Activated CD8-positive, alpha-beta T cell treated with anti-CD3 and anti-CD28 coated beads for 36 hours (primary cell): ENCODE measurements at places on chromosomes 4 and X. TPM values are rescaled to one million over a fixed set of nuclear protein-coding genes. Genes with fewer than 3 reads are reported as not detected.
A peak's percentile ranks its signal among the peaks of the same experiment; 100 is the strongest.

The IL21 gene
- 0.09 TPM for total RNA-seq

The CSTF2 gene
- 43.5 TPM for total RNA-seq

The BTC gene
- not detected for total RNA-seq

The SULT1B1 gene
- total RNA-seq, result 1.1 TPM

The LONRF3 gene
- 1.7 TPM for total RNA-seq

The AWAT2 gene
- not detected for total RNA-seq

The ASB12 gene
- total RNA-seq, result 0.27 TPM

The WDFY3 gene
- total RNA-seq, result 0.38 TPM

The GABRG1 gene
- total RNA-seq, result not detected

The TIGD2 gene
- 2.3 TPM for total RNA-seq

The DDIT4L gene
- 0.63 TPM for total RNA-seq

- H3K27ac ChIP-seq, result no peak overlapping the region
- no peaks in the 10 kb centered on the region for H3K4me1 ChIP-seq
- DNase-seq, result no peak
- H3K4me3 ChIP-seq, result no peak overlapping the region
These were observed 27.8 kb downstream of the NAA11 start for GRCh38 chr4:79298027-79298426.

DNA sequence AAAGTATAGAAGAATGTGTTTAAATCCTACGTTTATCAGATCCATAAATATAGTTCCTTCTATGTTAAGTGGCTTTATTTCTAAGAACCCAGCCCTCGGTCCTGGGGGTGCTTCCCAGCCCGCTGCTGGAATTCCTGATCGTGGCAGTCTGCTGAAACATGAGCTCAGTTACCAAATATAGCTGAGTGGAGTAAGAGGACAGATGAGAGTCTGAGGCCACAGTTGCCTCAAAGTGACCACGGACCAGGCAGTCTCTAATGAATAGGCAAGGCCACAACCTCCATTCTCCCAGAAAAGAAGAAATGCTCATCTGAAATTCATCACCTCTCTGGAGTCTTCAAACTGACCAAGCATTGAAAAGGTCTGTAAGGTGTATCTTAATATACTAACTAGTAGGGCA, at the start of gene PALLD:
Gene PALLD, plus strand, starts transcription at position 219 of the 400 bp plus-strand sequence.
- no peak for DNase-seq
- no peaks in the 10 kb centered on the region for H3K4me1 ChIP-seq
- H3K4me3 ChIP-seq, result no peak within 1 kb of the TSS
- no peaks in the 10 kb centered on the region for H3K36me3 ChIP-seq

- no peak for DNase-seq
- H3K4me3 ChIP-seq, result no peak overlapping the region
- H3K4me1 ChIP-seq, result no peaks in the 10 kb centered on the region
- peaks cover 1% of the 10 kb centered on the region for H3K27me3 ChIP-seq
- H3K27ac ChIP-seq, result no peak overlapping the region
These were observed 7.4 kb downstream of the DOK7 start for GRCh38 chr4:3470244-3471097.

DNA sequence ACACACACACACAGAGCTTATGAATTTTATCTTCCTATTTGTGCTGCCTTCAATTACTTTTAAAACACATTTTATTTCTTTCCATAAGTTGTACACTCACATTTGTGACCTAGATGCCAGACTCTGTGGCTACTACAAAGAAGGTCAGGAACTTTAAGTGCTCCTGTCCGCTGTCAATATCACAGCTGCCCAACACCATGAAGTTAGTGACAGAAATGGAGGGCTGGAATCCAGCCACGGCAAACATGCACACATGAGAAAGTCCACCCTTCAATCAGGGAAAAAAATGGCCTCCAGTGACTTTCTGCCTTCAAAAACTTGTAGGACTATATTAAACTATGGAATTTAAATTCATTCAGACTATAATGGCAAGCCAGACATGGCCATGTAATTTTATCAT, 334.4 kb upstream of the FSTL5 start:
- peaks cover 1% of the 10 kb centered on the region for H3K27me3 ChIP-seq
- no peak overlapping the region for H3K4me3 ChIP-seq
- H3K27ac ChIP-seq, result no peak overlapping the region
- no peaks in the 10 kb centered on the region for H3K4me1 ChIP-seq
- no peaks in the 10 kb centered on the region for H3K36me3 ChIP-seq

- no peaks in the 10 kb centered on the region for H3K36me3 ChIP-seq
- no peaks in the 10 kb centered on the region for H3K4me1 ChIP-seq
- H3K27ac ChIP-seq, result no peak overlapping the region
- no peak overlapping the region for H3K4me3 ChIP-seq
These were observed 28.9 kb upstream of the LRBA start for GRCh38 chr4:151043803-151044515.

- H3K27me3 ChIP-seq, result no peaks in the 10 kb centered on the region
- H3K4me3 ChIP-seq, result no peak overlapping the region
- no peak for DNase-seq
- H3K4me1 ChIP-seq, result peaks cover 49% of the 10 kb centered on the region
These were observed 23.4 kb downstream of the STK26 start for GRCh38 chrX:132046533-132046932.

DNA sequence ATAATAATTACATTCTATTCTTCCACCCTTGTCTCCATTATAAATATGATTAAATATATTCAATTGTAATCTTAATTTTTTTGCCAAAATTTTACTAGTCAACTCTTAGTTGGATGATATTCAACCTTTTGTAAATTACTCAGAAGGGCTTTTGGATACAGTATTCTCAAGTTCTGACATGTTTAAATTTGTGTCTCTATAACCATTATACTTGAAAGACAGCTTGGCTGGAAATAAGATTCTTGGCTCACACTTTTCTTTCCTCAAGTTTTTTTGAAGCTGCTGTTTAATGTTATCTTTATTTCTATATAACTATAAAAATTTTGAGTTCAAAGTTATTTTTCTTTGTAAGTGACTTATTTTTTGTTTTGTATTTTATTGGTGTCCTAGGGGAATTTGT, 214.4 kb downstream of the ARAP2 start:
- no peak overlapping the region for H3K27ac ChIP-seq
- no peaks in the 10 kb centered on the region for H3K4me1 ChIP-seq
- no peak overlapping the region for H3K4me3 ChIP-seq
- H3K27me3 ChIP-seq, result no peaks in the 10 kb centered on the region

DNA sequence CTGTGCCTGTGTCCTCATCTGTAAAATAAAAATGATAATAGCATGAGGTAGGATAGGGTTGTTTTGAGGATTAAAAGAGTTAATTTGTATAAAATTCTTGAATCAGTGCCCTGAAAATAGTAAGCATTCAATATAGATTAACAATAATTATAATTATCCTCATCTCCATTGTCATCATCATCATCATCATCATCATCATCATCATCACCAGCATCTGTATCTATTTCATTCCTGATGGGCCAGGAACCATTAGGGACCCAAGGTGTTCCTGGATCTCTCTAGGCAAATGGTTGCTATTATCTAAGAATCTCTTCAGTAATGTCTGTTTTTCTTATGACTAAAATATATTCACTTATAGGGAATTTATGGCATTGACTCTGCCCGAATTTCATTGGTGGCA, 31.6 kb downstream of the RASSF6 start:
- no peaks in the 10 kb centered on the region for H3K36me3 ChIP-seq
- DNase-seq, result no peak
- no peak overlapping the region for H3K27ac ChIP-seq
- no peaks in the 10 kb centered on the region for H3K4me1 ChIP-seq

DNA sequence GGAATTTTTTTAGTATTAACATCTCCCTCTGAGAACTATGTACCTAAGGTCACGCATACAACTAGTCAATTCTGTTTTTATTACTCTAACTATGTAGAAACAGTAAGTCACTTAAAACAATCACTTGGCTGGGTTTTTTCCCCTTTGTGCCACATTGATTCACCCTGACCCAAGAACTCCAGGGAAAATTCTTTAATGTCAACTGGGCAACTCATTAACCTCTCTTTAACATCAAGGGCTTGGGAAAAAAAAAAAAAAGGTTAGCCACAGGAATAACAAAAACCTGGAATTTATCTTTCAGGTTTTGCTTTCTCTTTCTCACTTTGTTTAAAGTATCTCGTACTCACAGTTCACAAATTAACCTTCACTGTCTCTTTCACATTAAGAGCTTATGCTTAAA, 8.1 kb downstream of the RPL9 start:
- no peaks in the 10 kb centered on the region for H3K27me3 ChIP-seq
- H3K4me3 ChIP-seq, result no peak overlapping the region
- no peak for DNase-seq
- H3K27ac ChIP-seq, result peak overlapping the region; percentile 57
- peaks cover 58% of the 10 kb centered on the region for H3K36me3 ChIP-seq

DNA sequence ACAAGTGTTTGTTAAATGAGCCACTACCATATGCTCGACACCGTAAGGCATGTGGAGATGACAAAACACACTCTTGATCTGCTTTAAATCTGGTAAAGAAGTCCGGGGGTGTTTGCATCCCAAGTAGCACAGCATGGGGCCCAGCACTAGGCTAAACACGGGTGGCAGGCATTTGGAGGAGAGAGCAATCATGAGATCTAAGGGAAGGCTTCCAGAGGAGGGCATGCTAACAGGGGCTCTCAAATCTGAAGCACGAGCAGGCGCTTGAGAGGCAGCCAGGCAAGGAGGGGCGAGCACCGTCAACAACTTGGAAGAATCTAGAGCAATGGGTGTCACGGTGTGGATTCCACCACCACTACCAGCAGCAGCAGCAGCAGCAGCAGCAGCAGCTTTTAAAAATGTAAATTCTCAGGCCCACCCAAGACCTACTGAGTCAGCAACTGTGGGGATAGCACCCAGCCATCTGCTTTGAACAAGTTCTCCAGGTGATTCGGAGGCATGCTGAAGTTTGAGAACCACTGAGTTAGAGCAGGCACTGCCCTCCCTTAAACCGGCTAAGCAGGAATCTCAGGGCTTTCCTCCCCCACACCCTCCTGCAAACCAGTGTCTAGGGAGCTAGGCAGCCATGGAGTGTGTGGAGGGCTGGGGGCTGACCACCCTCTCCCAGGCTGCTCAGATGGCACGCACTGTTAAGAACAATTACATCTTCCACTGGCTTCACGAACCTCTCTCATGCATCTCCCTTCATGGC, 70.2 kb upstream of the MAP3K15 start:
- H3K36me3 ChIP-seq, result peaks cover 8% of the 10 kb centered on the region
- no peak for DNase-seq
- H3K27ac ChIP-seq, result no peak overlapping the region
- no peak overlapping the region for H3K4me3 ChIP-seq

- no peaks in the 10 kb centered on the region for H3K4me1 ChIP-seq
- H3K27ac ChIP-seq, result no peak overlapping the region
- no peak for DNase-seq
- H3K36me3 ChIP-seq, result no peaks in the 10 kb centered on the region
These were observed 28.1 kb upstream of the LGI2 start for GRCh38 chr4:25058796-25059195.

DNA sequence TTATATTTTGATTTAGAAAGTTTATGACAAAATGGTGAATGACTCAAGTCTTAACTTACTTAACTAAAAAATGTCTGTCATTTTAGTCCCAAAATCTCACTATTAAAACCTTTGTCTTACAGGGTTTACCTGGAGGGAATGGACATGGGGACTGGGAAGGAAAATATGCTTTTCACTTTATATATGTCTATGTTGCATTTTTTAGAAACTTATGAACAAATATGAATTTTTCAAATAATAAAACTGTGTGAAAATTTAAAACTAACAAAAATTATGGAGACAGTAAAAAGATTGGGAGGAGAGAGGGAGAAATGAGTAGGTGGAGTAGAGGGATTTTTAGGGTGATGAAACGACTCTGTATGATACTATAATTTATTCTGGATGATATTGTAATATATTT, 6.2 kb downstream of the MGARP start:
- no peak overlapping the region for H3K4me3 ChIP-seq
- H3K27ac ChIP-seq, result no peak overlapping the region
- H3K27me3 ChIP-seq, result peaks cover 16% of the 10 kb centered on the region
- H3K36me3 ChIP-seq, result no peaks in the 10 kb centered on the region

GRCh38 chr4:569958-570667, 6.0 kb downstream of the TMEM271 start:
- peaks cover 41% of the 10 kb centered on the region for H3K27me3 ChIP-seq
- no peak for DNase-seq
- no peaks in the 10 kb centered on the region for H3K4me1 ChIP-seq
- H3K27ac ChIP-seq, result no peak overlapping the region
- no peaks in the 10 kb centered on the region for H3K36me3 ChIP-seq
- H3K4me3 ChIP-seq, result no peak overlapping the region

- H3K36me3 ChIP-seq, result no peaks in the 10 kb centered on the region
- no peaks in the 10 kb centered on the region for H3K27me3 ChIP-seq
- no peak overlapping the region for H3K27ac ChIP-seq
- DNase-seq, result no peak
- no peak overlapping the region for H3K4me3 ChIP-seq
These were observed 117.6 kb upstream of the RASGEF1B start for GRCh38 chr4:81589262-81589661.

- H3K36me3 ChIP-seq, result no peaks in the 10 kb centered on the region
- H3K4me3 ChIP-seq, result no peak overlapping the region
- no peaks in the 10 kb centered on the region for H3K4me1 ChIP-seq
These were observed 10.7 kb upstream of the BCLAF3 start for GRCh38 chrX:20001588-20001987.

- DNase-seq, result no peak
- H3K27me3 ChIP-seq, result no peaks in the 10 kb centered on the region
- no peaks in the 10 kb centered on the region for H3K36me3 ChIP-seq
- H3K27ac ChIP-seq, result no peak overlapping the region
These were observed 879.1 kb downstream of the SH3BGRL start for GRCh38 chrX:82081027-82081426.

DNA sequence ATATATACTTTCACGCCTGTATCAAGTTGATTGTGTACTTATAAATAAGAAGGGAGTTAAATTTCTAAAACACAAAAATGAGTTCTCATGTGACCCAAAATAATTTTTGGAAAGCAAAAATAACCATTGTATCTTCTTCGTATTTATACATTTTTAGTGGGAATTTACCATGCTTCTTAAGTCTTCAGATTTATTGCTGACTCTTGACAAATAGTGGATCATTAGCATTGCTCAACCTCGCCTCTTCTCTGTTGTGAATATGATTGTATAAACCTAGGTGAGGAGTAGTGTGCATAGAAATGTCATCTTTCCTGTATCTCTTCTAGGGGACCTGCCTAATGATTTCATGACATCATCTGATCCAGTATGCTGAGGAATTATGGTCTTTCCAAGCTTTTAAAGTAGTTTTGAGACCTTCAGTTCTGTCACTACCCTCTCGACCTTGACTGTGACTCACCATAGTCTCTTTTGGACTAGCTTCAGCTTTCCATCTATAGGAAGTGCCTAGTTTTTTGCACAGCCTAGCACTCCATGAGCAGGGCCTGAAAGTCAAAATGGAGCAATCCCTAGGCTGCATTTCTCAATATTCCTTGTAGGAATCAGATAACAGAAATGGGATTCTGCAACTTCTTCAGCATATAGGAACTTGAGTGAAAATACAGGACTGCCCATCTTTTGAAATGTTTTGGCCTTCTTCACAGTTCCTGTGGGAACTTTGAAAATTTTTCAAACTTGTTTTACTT, 157.6 kb downstream of the ARX start:
- DNase-seq, result no peak
- no peaks in the 10 kb centered on the region for H3K4me1 ChIP-seq
- H3K4me3 ChIP-seq, result no peak overlapping the region
- no peaks in the 10 kb centered on the region for H3K27me3 ChIP-seq

- no peaks in the 10 kb centered on the region for H3K27me3 ChIP-seq
- no peak overlapping the region for H3K27ac ChIP-seq
- no peak for DNase-seq
- H3K36me3 ChIP-seq, result no peaks in the 10 kb centered on the region
- H3K4me3 ChIP-seq, result no peak overlapping the region
- no peaks in the 10 kb centered on the region for H3K4me1 ChIP-seq
These were observed 1657.4 kb upstream of the IGFBP7 start for GRCh38 chr4:58767598-58767997.
